ENCODE measurements at places on chromosomes 16 and 17. TPM values are rescaled to one million over a fixed set of nuclear protein-coding genes. Genes with fewer than 3 reads are reported as not detected.
A peak's percentile ranks its signal among the peaks of the same experiment; 100 is the strongest.

SDR42E1 gene
- 33.0 TPM for total RNA-seq

OTOP3 gene
- total RNA-seq = not detected

GALNS gene
- total RNA-seq = 50.4 TPM

SYCE1L gene
- 2.0 TPM for total RNA-seq

FSCN2 gene
- total RNA-seq = 5.5 TPM

TLCD2 gene
- total RNA-seq = 5.9 TPM

MAPT gene
- 1.6 TPM for total RNA-seq

GRCh38 chr16:14186795-14187221, 115.7 kb downstream of the MRTFB start:
- H3K4me1 ChIP-seq = peaks cover 30% of the 10 kb centered on the region
- no peaks in the 10 kb centered on the region for H3K27me3 ChIP-seq
- H3K27ac ChIP-seq = no peak overlapping the region
- H3K4me3 ChIP-seq = no peak overlapping the region

- peak; percentile 84 for DNase-seq
- peaks cover 22% of the 10 kb centered on the region for H3K4me1 ChIP-seq
- H3K27me3 ChIP-seq = no peaks in the 10 kb centered on the region
- peaks cover 22% of the 10 kb centered on the region for H3K36me3 ChIP-seq
Measured at GRCh38 chr16:22232277-22233036, 26.4 kb downstream of the EEF2K start.

DNA sequence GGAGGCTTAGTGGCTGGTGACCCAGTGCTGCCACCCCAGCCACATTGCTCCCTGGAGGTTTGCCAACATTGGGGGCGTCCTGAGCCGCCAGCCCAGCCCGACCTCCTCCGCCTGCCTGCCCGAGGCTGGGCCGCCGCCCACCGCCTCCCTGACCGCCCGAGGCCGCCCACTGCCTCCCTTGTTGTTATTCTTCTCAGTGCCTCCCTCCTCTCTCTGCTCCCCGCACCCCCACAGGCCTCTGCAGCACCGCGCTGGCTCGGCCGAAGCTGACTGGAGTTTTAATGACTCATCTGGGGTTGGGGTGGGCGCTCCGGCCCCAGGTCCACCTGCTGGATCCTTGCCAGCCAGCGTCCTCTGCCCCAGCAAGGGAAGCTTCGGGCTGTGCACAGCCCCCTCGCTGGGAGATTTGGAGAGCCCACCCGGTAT, 102.5 kb downstream of the RBFOX3 start:
- no peak for DNase-seq
- no peak overlapping the region for H3K27ac ChIP-seq
- no peaks in the 10 kb centered on the region for H3K36me3 ChIP-seq
- H3K27me3 ChIP-seq = peaks cover 85% of the 10 kb centered on the region
- H3K4me1 ChIP-seq = no peaks in the 10 kb centered on the region
- no peak overlapping the region for H3K4me3 ChIP-seq

DNA sequence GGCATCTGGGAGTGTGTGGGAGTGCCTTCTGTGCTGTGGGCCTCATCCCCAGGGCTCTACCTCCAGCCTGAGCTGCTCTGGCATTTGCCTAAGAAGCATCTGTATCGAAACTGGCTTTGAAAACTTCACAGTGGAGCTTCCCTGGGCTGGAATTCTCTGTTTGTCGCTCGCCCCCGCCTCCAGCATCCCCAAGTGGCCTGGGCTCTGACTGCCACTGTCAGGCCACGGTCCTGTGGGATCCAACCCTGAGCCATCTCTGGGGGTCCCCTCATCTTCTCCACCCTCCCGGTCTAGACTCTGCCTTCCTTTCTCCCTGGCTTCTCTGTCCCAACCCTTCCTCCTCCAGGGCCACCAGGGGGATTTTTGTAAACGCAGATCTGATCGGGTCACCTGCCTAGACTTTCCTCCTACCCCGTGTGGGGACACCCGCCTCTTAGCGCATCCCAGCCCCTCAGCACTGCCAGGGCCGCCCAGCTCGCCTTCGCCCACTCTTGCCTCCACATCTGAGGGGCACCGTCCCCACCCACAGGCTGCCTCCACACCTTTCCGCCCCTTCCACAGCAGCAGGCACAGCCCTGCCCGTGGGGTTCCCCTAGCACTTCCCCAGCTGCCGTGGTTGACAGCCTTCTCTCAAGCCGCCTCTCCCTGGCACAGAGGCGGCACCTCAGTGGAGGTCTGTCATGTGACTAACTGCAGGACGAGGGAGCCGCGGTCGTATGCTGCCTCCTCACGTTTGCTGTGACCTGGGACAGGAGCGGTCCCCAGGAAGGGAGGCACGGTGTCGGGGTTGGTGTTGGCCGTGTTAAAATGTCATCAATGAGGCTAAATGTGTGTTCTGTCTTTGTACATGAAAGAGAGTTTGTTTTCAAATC, 12.0 kb downstream of the TBC1D24 start:
- DNase-seq = no peak
- H3K27me3 ChIP-seq = no peaks in the 10 kb centered on the region
- peaks cover 17% of the 10 kb centered on the region for H3K36me3 ChIP-seq

DNA sequence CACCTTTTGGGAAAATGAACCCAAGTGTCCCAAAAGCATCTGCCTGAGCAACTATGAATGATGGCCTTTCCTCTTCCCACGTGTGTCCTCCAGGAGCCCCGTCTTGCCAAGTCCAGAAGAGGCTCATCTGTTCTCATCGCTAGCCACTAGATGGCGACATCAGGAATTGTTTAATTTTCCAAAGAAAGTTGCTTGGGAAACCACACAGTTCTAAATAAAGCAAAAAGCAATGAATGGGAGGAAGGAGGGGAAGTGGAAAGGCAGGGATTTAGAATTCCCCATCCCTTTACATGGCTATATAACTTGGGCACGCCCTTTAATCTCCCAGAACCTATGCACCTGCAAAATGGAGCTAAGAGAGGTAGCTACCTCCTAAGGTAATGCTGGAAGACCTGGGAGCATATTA, 9.0 kb upstream of the CDH5 start:
- peak; percentile 72 for DNase-seq
- peaks cover 7% of the 10 kb centered on the region for H3K4me1 ChIP-seq
- H3K4me3 ChIP-seq = no peak overlapping the region
- peaks cover 74% of the 10 kb centered on the region for H3K27me3 ChIP-seq

DNA sequence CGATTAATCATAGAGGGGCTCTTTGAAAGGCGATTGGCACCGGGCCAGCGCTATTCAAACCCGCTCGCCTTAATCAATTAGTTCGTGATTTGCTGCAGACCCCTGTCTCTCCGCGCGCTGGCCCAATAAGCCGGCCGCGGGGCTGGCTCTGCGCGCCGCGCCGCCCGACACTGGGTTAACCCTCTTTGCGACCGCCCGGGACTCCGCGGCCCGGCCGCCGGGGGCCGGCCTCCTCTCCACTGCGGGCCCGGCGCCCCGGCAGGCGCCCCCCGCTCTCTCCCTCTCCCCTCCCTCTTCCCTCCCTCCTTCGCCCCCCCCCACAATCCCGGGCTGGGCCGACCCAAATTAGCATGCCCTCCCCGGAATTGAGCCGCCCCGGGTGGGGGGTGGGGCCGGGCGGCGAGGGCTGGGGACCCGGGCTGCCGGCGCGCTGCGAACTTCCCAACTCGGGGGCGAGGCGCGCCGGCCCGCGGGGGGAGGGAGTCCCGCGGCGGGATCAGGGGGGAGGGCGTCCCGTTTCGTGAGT, 428 bp upstream of the SALL1 start:
- no peak overlapping the region for H3K27ac ChIP-seq
- peaks cover under 1% of the 10 kb centered on the region for H3K27me3 ChIP-seq
- peaks cover 3% of the 10 kb centered on the region for H3K4me1 ChIP-seq

- peaks cover 42% of the 10 kb centered on the region for H3K36me3 ChIP-seq
- H3K27ac ChIP-seq = peak overlapping the region; percentile 87
- no peak for DNase-seq
- peak overlapping the region; percentile 88 for H3K4me3 ChIP-seq
- H3K4me1 ChIP-seq = peaks cover 23% of the 10 kb centered on the region
Measured at GRCh38 chr16:30787613-30788378, 791 bp upstream of the ZNF629 start.

DNA sequence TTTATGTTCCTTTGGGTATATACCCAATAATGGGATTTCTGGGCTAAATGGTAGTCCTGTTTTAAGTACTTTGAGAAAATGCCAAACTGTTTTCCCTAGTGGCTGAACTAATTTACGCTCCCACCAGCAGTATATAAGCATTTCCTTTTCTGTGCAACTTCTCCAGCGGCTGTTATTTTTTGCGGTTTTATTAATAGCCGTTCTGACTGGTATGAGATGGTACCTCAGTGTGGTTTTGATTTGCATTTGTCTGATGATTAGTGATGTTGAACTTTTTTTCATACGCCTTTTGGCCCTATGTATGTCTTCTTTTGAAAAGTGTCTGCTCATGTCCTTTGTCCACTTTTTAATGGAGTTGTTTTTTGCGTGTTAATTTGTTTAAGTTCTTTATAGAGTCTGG, 25.8 kb upstream of the TEKT1 start:
- H3K36me3 ChIP-seq = no peaks in the 10 kb centered on the region
- no peaks in the 10 kb centered on the region for H3K4me1 ChIP-seq
- H3K27ac ChIP-seq = no peak overlapping the region
- DNase-seq = no peak

DNA sequence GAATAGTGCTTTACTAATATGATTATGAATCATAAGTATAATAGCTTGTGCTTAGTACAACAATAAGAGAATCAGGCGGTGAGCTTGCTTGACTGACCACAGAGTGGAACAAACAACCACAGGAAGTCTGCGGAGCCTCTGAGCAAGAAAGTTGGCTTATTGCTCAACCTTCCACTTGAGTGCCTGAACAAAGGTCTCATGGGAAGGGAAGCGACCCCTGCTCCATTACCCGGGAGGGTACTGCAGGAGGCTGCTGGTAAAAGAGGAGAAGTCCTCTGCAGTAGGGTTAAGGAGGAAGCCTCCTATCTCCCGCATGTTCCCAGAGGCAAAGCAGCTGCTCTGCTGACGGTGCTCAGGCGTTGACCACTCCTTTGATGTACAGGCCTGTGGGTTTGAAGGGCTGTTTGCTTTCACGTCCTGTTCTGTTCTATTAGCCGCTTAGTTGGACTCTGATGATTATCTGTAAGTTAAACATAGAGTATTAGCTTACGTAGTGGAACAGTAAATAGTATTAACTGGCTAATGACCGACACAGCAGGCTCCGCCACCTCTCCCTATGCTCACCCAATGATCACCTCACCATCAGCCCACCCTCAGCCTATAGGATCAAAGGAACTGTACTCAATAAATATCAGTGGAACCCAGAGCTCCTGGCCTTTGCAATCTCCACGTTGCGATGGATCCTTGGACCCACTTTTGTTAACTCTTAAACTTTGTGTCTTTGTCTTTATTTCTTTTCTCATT, 17.5 kb downstream of the ALOX15B start:
- no peak overlapping the region for H3K27ac ChIP-seq
- no peak overlapping the region for H3K4me3 ChIP-seq
- no peaks in the 10 kb centered on the region for H3K36me3 ChIP-seq

All from Calu3 (cell line).